ENCODE measurements at places on chromosomes 1 and 21.

DNA sequence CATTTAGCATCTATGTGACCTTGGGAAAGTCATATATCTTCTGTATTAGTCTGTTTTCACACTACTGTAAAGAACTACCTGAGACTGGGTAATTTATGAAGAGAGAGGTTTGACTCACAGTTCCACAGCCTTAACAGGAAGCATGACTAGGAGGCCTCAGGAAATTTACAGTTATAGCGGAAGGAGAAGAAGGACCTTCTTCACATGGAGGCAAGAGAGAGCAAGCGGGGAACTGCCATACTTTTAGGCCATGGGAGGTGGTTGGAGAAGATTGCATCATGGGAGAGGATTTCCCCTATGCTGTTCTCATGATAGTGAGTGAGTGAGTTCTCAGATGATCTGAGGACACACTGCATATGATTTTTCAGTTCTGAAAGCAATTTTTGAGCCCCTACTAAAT lies 87.9 kb downstream of the CLEC20A start:
- DNase-seq, result no peak

- no peak for DNase-seq
Measured at GRCh38 chr1:59215766-59216291, 81.1 kb upstream of the FGGY start.

- no peak for DNase-seq
Measured at GRCh38 chr21:26965040-26965906, 1.6 kb downstream of the ADAMTS5 start.

- DNase-seq, result no peak
Measured at GRCh38 chr1:53378061-53378460, 50.2 kb upstream of the LRP8 start.

DNA sequence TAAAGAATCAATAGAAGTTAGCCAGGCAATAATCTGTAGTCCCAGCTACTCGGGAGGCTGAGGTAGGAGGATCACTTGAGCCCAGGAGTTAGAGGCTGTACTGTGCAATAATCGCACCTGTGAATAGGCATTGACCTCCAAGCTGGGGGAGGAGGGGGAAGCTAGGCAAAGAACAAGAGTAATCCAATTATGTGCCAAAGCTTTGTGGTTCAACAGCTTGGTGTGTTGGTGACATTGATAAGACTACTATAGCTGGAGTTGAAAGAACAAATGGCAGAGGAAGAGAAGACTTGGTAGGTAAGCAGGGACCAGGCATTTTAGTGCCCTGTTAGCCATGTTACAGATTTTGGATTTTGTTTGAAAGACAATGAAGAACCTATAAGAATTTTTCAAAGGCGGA lies 2.1 kb upstream of the TMCO2 start:
- no peak for DNase-seq

DNA sequence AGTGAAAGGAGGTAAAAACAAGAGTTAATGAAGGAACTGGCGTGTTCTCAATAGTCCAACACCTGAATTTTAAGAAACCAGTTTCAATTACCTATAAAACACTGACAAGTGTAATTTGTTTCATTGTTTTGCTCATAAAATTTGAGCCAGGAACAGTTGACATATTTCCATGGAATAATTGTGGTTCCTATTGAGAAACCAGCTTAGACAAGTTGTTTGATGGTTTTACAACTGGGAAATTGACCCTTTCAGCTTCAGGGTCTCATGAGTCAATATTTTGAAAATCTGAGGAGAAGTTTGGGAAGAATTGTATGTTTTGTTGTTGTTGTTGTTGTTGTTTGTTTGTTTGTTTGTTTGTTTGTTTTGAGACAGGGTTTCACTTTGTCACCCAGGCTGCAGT lies 69.1 kb upstream of the GADD45A start:
- DNase-seq, result no peak

GRCh38 chr1:68525781-68526180 lies 28.9 kb upstream of the DEPDC1 start:
- no peak for DNase-seq

GRCh38 chr1:234554698-234555311 lies 55.2 kb downstream of the IRF2BP2 start:
- DNase-seq, result no peak

GRCh38 chr1:234731569-234732085 lies 121.6 kb upstream of the IRF2BP2 start:
- DNase-seq, result no peak

DNA sequence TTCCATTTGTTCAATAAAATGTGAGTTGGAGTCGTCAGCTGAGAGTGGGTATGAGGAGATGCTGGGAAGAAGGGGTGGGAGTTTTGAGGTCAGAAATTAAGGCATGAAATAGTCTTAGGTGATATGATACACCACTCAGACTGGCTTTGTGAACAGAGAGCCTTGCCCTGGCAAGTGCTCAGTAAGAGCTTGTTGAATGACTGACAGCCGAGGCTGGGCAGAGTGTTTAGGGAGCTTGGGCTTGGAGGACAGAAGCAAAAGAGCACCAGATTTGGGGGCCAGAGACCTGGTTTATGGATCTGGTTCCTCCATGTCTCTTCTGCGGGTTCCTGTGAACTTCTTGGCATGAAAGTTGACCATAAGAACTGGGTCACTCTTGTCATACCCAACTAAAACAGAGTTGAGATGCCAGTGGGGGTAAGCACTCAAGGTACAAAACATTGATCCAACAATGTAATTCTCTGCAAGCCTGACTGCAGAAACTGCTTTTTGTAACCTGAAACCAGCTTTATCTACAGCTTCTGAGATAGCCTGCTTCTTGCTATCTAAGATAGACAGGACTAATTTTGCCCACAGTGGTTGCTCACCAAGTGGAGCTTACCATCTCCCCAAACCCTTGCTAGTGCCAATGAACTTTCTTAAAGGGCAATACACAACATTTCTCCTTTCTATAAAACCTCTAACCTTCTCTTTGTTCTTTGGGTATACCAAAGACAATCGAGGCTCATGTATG lies 126.4 kb downstream of the TENT5C start:
- DNase-seq, result no peak

- no peak for DNase-seq
Measured at GRCh38 chr1:231792634-231793033, 166.0 kb downstream of the DISC1 start.

DNA sequence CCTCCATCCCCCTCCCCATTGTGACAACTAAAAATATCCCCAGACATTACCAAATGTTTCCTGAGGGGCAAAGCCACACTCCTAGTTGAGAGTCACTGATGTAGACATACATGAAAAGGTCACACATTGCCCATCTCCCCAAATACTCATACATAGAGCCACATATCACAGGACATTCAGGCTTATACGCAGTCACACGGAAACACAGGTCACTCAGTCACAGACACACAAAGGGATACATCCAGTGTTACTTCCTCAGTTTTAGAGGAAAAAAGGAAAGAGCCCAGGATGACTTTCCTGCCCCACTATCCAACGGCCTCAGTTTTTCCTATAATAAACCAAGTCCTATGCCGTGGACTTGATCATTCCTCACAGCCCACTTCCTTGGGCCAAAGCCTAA lies 1.9 kb downstream of the SLC39A1 start:
- no peak for DNase-seq

GRCh38 chr1:25922056-25922970 lies 16.1 kb upstream of the STMN1 start:
- no peak for DNase-seq

DNA sequence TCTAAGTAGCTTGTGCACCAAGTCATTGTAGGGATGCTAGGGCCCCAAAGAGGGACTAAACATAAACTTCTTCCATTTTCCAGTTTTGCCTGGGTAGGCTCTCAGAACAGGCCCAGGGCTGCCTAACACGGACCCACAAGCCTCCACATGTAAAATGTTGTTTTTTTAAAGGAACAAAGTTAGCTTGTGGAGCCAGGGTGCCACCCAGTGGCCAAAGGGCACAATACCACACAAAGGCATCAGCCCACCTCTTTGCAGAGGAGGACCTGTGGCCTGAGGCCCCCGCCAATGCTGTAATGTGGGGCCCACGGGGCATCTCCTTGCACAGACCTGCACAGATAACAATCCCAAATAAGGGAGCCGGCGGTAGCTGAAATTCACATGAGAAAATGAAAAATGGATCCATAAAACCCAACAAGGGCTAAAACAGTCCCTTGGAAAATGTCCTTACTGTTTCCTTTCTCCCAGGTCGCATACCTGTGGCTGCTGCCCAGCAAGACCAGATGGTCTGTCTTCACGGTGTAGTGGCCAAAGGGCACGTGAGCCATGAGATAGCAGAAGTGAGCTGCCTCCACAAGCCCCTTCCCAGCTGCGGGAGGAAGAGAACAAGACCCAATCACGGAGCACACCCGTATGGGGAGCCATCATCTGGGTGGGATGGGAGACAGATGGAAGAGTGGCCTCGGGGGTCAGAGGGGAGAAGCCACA lies 23.8 kb downstream of the SEC16B start:
- DNase-seq, result no peak

- no peak for DNase-seq
Measured at GRCh38 chr1:33826711-33827110, 37.2 kb upstream of the HMGB4 start.

- no peak for DNase-seq
Measured at GRCh38 chr1:205528446-205528886, 24.0 kb downstream of the CDK18 start.

DNA sequence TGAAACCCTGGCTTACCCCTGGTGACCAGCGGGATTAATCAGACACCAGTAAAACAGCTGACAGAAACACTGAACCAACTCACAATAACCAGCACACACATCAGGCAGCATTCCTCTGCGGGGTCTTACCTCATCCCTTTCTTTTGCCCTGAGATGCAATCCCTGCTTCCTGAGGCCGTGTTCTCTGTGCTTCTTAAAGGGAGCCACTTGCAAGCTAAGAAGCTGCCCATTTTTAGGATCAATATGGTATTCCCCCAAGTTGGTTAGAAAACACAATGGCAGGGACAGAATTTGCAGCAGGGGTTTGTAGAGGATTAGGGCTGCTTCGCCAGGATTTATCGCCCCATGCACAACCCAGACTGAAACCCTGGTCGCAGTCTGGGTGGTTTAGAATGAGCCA lies 74.7 kb upstream of the OLIG2 start:
- no peak for DNase-seq

DNA sequence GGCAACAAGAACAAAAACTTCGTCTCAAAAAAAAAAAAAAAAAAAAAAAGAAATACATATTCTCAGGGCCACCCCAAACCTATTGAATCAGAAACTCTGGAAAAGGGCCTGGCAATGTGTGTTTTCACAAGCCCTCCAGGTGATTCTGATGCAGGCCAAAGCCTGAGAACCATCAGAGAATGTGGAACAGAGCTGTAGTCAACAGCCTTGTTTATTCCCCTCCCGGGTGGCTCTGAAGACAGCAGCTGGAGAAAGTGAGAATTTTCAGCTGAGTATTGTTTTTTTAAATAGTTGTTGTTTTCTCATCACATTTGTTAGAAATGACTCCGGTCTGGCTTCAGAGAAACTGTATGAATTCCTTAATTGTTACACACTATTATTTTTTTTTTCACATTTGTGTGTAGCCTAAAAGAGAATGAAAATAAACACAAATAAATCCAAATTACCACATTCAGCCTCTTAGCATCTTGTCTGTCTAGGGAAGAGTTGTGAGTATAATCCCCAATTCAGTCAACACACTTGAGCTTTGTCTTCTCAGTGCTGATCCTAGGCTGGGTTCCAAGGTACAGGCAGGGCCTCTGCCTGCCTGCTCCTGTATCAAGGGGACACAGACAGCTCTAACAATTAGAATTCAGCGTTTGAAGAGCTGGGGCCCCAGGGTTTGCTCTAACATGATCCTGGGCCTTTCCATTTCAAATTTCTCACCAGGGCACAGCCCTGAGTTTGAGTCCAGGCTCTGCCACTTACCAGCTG lies 6.6 kb upstream of the AZIN2 start:
- DNase-seq, result no peak

GRCh38 chr21:42760361-42760950 lies 107.0 kb downstream of the PDE9A start:
- no peak for DNase-seq

- no peak for DNase-seq
Measured at GRCh38 chr1:220702733-220703270, 12.6 kb downstream of the C1orf115 start.

GRCh38 chr1:173341971-173342370 lies 134.8 kb upstream of the TNFSF4 start:
- DNase-seq, result no peak

DNA sequence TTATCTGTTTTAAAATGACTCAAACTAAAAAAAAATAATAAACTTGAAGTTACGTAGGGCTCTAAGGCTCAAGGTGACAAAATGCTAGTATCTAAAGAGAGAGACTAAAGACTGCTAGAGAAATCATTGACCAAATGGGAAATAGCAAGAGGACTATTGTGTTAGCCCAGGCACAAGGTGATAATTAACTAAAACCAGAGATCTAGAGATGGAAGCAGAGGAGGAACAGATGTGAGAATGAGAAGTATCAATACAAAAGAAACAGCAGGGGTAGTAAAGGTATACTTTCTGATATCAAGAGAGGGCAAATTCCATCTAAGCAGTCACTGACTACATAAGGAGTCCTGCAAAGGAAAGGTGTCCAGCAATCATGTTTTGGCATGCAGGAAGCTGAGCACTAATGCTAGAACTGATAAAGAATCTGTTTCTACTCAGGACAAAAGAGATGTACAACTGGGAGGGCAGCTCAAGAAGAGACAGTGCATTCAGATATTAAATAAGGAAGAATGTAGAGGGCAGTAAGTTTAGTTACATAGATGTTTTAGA lies 100.2 kb upstream of the GNG4 start:
- no peak for DNase-seq

DNA sequence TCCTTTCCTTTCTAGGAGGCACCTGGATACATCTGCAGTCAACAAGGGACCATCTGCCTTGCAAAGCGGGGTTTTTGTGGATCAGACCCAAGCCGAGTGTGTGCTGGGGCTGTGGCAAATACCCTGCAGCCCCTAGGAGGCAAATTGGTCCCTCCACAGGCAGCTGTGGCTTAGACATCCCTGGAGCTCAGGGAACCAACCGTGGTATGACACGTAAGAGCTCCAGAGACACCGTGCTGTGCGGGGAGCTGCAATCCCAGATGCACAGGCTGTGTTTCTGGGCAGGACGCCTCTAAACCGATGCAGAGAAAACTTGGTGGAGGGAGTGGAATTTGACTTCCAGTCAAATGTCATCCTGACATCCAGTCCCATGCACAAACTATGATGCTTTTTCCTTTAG lies 141.5 kb downstream of the KAZN start:
- no peak for DNase-seq

- peak; percentile 38 for DNase-seq
Measured at GRCh38 chr1:114695430-114696058, at the start of gene AMPD1. Gene AMPD1 (minus strand): TSS chr1:114695546. CDS start chr1:114695471, 75 bp downstream.

DNA sequence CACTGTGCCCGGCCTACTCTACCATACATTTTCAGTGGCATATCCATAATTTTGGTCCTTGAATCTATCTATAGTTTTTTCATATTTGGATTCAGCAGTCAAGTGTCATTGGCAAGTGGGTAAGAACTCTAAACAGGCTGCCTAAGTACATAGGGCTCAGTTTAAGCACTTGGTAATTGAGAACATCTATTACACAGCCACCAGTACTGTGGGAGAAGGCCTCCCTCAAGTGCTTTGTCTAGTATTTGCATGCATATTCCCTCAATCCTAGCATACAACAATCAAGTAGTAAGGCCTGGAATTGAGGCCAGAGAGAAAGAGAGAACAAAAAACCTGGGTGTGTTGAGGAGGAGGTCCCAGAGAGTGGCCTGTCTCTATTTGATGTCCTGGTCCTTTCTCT lies 325.2 kb downstream of the USP25 start:
- no peak for DNase-seq

GRCh38 chr21:27572696-27573095 lies 605.8 kb upstream of the ADAMTS5 start:
- peak; percentile 66 for DNase-seq

All from skeletal muscle cell (primary cell).